Activated CD8-positive, alpha-beta T cell treated with anti-CD3 and anti-CD28 coated beads, Interleukin-2, amount 10 ng/mL, durations not matched to agents 7 days and 5 days (primary cell): ENCODE measurements at places on chromosomes 11 and 22. TPM values are rescaled to one million over a fixed set of nuclear protein-coding genes. Genes with fewer than 3 reads are reported as not detected.
A peak's percentile ranks its signal among the peaks of the same experiment; 100 is the strongest.

The C11orf86 gene
- total RNA-seq: not detected

The CRYBB2 gene
- total RNA-seq: not detected

The OR52N4 gene
- total RNA-seq: 0.63 TPM

The RASL10A gene
- 1.4 TPM for total RNA-seq

DNA sequence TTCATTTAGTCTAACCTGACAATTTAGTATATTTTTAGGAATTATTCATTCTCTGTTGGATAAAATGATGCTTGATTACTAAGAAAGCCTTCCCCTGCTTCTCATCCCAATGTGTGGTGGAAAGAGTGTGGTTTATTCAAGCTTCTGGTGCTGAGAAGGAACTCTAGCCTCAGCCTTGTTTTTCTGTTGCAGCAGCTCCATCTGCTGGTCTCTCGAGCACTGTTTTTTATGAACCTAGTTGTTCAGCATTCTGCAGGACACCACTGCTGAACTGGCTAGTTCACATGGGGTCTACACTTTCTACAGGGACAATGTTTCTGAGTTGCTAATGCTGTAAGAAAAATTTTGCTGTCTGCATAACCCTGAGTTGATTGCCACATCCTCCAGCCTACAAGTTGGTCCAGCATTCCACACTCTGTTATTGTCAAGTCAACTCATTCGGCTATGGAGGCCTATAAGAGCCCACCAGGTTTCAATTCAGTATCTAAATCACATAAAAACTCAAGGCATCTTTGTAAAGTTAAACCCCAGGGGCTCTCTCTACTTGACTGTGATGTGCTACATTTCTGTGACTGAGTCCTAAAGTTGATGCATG, 14.3 kb downstream of the OR2AG2 start:
- H3K27ac ChIP-seq: no peak overlapping the region
- H3K4me3 ChIP-seq: no peak overlapping the region
- H3K4me1 ChIP-seq: no peaks in the 10 kb centered on the region
- peak; percentile 76 for DNase-seq
- H3K27me3 ChIP-seq: peaks cover 2% of the 10 kb centered on the region

DNA sequence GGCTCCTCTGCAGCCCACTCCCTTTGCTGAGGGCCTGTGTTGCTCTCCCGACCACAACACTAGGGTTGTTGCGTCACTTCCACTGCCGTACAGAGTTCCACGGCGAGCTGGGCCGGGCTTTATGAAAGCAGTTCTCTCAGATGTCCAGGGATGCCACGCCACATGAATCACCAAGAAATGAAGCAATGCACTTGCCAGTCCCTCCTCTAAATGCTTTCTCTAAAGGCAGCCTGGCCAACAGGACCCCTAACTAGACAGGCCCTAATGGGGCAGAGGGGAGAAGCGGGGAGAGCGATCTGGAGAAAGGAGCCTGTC, 188.7 kb downstream of the CTTN start:
- DNase-seq: no peak
- peaks cover 26% of the 10 kb centered on the region for H3K27me3 ChIP-seq
- H3K27ac ChIP-seq: no peak overlapping the region
- H3K4me3 ChIP-seq: no peak overlapping the region
- peaks cover 3% of the 10 kb centered on the region for H3K36me3 ChIP-seq

DNA sequence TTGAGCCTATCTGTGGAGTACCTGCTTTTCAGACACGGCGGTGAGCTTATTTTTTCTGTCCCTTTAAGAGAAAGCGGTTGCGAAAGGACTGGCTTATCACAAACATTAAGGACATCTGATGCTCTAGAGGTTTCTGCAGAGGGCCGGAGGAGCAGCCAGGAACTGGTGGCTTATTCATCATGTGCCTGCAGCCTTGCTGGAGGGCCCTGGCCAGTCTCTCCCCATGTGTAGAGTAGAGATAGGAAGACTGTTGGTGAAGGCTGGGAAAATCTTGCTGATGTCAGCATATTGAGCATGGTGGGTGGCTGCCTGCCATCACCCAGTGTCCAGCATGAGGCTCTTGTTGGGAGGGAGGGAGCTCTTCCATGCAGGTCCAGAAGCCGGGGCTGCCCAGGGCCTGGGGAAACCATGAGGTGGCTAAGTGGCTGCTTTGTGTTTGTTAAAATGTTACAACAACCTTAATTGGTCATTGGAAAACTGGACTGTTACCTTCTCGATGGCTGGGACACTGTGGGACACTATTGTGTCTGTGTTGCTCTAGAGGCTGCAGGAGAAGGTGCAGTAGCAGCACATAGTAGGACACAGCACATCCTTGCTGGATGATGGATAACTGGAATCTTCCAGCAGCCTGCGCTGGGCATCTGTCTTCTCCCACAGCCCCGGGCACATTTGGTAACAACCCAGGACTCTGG, 54.3 kb downstream of the TSPAN18 start:
- no peaks in the 10 kb centered on the region for H3K4me1 ChIP-seq
- no peaks in the 10 kb centered on the region for H3K27me3 ChIP-seq
- H3K27ac ChIP-seq: no peak overlapping the region
- H3K36me3 ChIP-seq: no peaks in the 10 kb centered on the region
- DNase-seq: no peak
- no peak overlapping the region for H3K4me3 ChIP-seq

GRCh38 chr11:70072861-70073755, 5.0 kb upstream of the ANO1 start:
- no peaks in the 10 kb centered on the region for H3K4me1 ChIP-seq
- DNase-seq: no peak
- no peak overlapping the region for H3K27ac ChIP-seq
- H3K27me3 ChIP-seq: peaks cover 55% of the 10 kb centered on the region
- H3K4me3 ChIP-seq: no peak overlapping the region
- no peaks in the 10 kb centered on the region for H3K36me3 ChIP-seq

DNA sequence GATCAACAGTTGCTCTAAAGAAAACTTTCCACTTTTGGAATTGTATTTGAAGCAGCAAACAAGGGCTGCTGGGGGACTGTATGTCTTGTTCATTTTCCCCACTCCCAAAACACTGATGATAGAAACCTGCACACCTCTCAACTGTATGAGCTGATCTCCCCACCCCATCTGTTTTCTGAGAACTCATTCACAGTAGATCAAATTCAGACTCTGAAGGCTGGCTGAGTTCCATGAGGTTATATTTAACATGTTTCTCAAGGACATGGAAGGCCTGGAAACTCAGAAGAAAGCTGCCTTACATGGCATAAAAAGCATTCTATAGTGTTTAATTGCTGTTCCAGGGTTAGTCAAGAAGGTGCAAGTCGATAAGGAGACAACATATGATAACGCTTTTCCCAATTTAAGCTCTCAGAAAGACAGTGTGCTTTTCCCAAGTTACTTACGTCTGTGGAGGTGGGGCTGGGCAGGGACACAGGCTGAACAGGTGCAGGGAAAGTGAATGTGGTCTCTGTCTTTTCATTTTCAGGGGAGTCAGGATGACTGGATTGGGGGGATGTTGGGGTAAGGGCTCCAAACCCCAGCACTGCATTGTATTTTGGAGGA, 23.0 kb downstream of the LARGE2 start:
- no peaks in the 10 kb centered on the region for H3K27me3 ChIP-seq
- no peak overlapping the region for H3K4me3 ChIP-seq
- no peak overlapping the region for H3K27ac ChIP-seq
- peaks cover 14% of the 10 kb centered on the region for H3K36me3 ChIP-seq
- no peaks in the 10 kb centered on the region for H3K4me1 ChIP-seq

- no peaks in the 10 kb centered on the region for H3K27me3 ChIP-seq
- no peak overlapping the region for H3K27ac ChIP-seq
- no peaks in the 10 kb centered on the region for H3K4me1 ChIP-seq
- no peaks in the 10 kb centered on the region for H3K36me3 ChIP-seq
- no peak for DNase-seq
Measured at GRCh38 chr11:60657888-60658287, 41.5 kb upstream of the MS4A8 start.

DNA sequence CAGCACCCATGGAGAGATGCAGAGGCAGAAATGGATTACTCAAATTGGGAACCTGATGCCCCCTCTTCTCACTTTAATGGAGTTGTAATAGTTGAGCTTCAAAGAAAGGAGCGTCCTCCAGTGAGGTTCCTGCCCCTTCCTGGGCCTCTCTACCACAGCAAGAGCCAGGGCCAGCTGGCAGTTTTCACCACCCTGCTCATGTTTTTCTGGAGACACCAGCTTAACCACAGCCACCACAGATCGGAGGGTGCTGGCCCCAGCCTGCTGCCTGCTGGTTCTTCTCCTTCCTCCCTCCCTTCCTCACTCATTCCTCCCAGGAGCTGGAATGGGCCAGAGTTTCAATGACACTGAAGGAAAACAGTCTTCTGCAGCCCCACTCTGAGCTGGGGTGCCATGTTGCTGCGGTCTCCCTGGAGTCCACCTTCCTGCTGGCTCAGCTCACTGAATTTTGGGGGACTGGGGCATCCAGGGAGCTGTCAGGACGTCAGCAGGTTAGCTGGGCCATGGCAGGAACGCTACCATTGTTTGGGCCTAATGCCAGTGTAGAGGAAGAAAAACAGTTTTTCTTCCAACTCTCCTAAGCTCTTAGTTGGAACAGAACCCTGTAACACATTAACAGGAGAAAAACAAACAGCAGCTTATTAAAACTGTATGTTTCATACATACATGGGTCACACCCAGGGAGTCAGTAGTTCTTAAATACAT, 57.7 kb downstream of the TRAF6 start:
- no peak overlapping the region for H3K4me3 ChIP-seq
- peaks cover 3% of the 10 kb centered on the region for H3K27me3 ChIP-seq

DNA sequence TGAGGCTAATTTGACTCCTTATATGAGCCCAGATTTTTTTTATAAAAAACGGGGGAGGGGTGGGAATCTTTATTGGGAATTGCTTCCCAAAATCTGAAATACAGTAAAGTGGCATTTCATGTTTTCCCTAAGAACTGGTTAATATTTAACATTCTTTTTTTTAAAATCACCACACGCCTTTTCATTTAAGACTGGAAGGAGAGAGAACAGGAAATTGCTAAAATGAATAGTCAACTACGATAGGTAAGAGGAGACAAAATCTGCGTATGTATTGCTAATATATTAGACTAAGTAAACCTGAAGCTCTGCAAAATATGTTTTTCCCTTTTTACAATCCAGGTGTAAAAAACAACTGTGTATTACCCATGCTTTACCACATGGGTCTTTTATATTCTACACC, 57.0 kb downstream of the SOX6 start:
- H3K4me3 ChIP-seq: no peak overlapping the region
- H3K36me3 ChIP-seq: no peaks in the 10 kb centered on the region
- DNase-seq: no peak
- H3K27ac ChIP-seq: no peak overlapping the region
- no peaks in the 10 kb centered on the region for H3K27me3 ChIP-seq
- H3K4me1 ChIP-seq: no peaks in the 10 kb centered on the region

DNA sequence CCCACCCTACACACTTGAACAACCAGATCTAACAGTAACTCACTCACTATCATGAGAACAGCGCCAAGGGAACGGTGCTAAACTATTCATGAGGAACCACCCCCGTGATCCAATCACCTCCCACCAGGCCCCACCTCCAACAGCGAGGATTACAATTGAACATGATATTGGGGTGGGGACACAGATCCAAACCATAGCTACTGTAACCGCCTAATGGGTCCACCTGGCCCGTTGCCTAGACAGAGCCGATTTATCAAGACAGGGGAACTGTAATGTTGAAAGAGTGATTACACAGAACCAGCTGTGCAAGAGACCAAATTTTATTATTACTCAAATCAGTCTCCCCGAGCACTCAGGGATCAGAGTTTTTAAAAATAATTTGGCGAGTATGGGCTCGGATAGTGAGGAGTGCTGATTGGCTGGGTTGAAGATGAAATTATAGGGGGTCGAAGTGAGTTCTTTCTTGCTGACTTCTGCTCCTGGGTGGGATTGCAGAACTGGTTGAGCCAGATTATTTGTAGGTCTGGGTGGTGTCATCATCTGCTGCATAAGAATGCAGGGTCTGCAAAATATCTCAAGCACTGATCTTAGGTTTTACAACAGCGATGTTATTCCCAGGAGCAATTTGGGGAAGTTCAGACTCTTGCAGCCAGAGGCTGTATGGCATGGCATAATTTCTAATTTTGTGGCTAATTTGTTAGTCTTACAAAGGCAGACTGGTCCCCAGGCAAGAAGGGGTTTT, 17.9 kb upstream of the ZC3H12C start:
- no peak for DNase-seq
- H3K27ac ChIP-seq: no peak overlapping the region
- H3K27me3 ChIP-seq: peaks cover 16% of the 10 kb centered on the region
- no peak overlapping the region for H3K4me3 ChIP-seq
- no peaks in the 10 kb centered on the region for H3K36me3 ChIP-seq

- DNase-seq: no peak
- H3K4me3 ChIP-seq: no peak overlapping the region
- H3K27ac ChIP-seq: no peak overlapping the region
- H3K27me3 ChIP-seq: no peaks in the 10 kb centered on the region
- no peaks in the 10 kb centered on the region for H3K36me3 ChIP-seq
Measured at GRCh38 chr11:86386746-86387145, 12.1 kb downstream of the CCDC81 start.

GRCh38 chr22:32411829-32412592, at the start of gene RTCB:
Gene RTCB, minus strand, starts transcription at chr22:32412247. Its CDS starts 91 bp downstream, at chr22:32412156.
- peak; percentile 93 for DNase-seq
- H3K4me3 ChIP-seq: peak within 1 kb of the TSS; percentile 94
- H3K4me1 ChIP-seq: peaks cover 41% of the 10 kb centered on the region
- peaks cover 2% of the 10 kb centered on the region for H3K27me3 ChIP-seq
- peaks cover 26% of the 10 kb centered on the region for H3K36me3 ChIP-seq
- peak within 1 kb of the TSS; percentile 93 for H3K27ac ChIP-seq

DNA sequence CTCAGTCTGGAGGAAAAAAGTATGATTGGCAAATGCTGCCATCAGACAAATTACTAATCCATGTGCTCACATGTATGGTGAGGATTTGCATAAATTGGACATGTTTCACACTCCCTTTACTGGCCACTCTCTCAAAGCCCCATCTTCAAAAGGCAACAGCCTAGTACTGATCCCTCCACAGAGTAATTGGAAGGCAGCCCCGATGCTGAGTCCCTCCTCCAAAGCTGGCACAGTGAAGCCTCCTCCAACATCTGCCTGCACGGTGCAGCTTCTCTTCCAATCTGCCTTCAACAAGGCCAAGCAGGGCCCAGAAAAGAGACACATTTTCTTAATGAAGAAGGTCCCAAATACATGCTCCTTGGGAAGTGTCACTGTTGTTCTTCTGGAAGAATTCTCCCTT, 350.6 kb downstream of the OPCML start:
- H3K4me1 ChIP-seq: no peaks in the 10 kb centered on the region
- H3K36me3 ChIP-seq: no peaks in the 10 kb centered on the region
- no peak for DNase-seq
- H3K4me3 ChIP-seq: no peak overlapping the region
- H3K27me3 ChIP-seq: no peaks in the 10 kb centered on the region

GRCh38 chr11:71153005-71153390, 99.4 kb downstream of the SHANK2 start:
- H3K27me3 ChIP-seq: peaks cover 8% of the 10 kb centered on the region
- no peaks in the 10 kb centered on the region for H3K4me1 ChIP-seq

GRCh38 chr22:43542681-43543521, 131.1 kb downstream of the MPPED1 start:
- H3K4me3 ChIP-seq: no peak overlapping the region
- no peaks in the 10 kb centered on the region for H3K36me3 ChIP-seq
- DNase-seq: no peak
- H3K4me1 ChIP-seq: no peaks in the 10 kb centered on the region
- no peak overlapping the region for H3K27ac ChIP-seq
